ENCODE measurements at places on chromosomes 12 and 14.

DNA sequence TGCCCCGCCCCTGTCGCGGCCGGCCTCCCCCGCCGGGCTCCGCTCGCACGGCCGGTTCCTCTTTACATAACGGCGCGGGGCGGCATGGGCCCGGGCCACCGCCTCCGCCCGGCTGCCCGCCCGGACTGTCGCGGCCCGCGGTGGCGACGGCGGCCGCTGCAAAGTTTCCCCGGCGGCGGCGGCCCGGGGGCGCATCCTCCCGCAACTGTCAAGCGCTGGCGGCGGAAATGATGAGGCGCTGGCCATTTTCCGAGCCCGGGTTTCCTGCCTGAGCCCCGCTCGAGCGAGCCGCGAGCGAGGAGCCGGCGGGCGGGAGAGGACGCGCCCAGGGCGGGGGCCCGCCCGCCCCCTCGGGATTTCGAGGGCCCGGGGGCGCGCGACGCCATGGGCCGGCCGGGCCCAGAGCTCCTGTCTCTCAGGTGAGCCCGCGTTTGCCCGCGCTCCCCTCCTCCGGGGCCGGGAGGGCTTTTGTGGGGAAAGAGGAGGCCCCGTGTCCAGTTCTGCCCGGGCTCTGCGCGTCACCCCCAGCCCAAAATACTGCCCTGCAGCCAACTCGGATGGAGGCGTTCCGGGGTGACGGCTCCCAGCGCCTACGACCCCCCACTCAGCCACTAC lies at the start of gene SH2B3:
Gene SH2B3 (plus strand): TSS at position 65 of the 615 bp plus-strand sequence. CDS start 12,223 bp downstream, outside the sequence.
- DNase-seq, result no peak

GRCh38 chr12:63420206-63420644 lies 248.1 kb downstream of the DPY19L2 start:
- DNase-seq, result no peak

DNA sequence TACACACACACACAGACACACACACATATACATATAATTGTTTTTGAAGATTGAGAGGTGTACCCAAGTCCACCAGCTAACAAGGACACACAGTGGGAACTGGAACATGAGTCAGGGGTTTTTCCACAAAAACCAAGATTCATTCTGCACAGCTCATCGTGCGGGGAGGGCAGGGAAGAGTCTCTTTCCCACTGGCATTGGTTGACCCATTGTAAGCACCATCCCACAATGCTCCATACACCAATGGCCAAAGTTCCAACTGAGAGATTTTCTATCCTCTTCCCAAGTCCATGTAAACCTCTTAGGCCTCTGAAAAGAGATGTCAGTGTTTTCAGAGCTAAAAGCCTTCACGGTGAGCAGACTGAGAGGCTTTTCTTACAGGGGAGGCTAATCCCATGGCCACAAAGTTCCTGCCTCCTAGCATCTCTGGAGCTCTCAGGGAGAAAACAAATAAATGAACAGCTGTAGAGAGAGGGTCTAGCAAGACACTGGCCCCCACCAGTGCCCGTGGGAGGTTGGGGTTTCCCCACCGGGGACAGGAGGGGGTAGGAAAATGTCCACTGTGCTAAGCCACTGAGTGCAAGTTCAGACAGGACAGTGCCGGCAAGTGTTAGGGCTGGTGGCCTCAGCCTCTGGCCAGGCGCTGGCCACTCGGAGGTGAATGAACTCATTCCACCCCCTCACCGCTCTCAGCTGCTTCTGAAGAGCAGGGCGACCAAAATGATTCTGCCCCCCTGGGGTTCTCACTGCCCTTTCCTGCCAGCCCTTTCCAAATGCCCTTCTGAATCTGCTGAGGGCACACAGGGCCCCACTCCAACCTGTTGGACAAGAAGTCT lies 21.5 kb upstream of the TC2N start:
- no peak for DNase-seq

- no peak for DNase-seq
Observed at GRCh38 chr14:67172056-67172455, 17.2 kb upstream of the GARIN2 start.

DNA sequence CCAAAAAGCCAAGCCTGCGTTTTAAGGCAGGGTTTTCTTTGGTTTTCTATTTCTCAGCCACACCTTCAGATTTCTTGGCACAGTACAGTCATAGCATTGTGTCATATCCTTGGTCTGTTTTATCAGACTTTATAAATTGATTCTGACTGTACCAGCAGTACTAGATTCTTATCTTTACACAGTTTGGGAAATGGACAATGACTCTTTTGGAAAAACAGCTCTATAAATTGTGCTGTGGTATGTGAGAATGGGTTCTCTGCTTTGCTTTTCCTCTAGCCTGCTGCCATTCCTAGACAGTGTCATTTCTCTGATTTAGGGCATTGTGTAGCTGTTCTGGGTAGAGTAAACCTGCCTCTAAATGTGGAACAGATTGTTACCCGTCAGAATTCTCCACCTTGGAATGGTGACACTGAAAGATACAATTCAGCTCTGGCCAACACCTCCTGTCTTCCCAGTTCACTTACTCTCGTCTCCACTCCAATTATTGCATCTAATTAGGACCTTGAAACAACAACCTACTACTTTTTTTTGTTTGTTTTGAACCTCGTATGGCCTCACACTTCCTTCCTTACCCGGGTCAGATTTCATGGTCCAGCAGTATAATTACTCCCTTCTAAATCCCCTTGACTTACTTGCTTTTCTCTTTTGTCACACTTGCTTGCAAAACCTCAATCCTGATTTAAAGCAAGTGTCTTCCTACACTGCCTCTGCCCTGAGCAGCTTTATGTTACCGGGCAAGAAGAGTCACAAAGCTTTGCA lies 226.3 kb downstream of the ERC1 start:
- DNase-seq, result no peak

DNA sequence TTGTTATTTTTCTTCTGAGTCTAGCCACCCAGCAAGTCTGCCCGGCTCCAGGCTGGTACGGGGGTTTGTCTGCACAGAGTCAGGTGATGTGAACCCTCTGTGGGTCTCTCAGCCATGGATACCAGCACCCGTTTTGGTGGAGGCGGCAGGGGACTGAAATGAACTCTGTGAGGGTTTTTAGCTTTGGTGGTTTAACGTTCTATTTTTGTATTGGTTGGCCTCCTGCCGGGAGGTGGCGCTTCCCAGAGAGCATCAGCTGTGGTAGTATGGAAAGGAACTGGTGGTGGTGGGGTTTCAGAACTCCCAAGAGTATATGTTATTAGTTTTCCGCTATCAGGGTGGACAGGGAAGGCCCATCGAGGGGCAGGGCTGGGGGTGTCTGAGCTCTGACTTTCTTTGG lies 5.3 kb upstream of the SERPINA4 start:
- no peak for DNase-seq

- DNase-seq, result no peak
Observed at GRCh38 chr12:76643438-76643837, 83.9 kb upstream of the OSBPL8 start.

DNA sequence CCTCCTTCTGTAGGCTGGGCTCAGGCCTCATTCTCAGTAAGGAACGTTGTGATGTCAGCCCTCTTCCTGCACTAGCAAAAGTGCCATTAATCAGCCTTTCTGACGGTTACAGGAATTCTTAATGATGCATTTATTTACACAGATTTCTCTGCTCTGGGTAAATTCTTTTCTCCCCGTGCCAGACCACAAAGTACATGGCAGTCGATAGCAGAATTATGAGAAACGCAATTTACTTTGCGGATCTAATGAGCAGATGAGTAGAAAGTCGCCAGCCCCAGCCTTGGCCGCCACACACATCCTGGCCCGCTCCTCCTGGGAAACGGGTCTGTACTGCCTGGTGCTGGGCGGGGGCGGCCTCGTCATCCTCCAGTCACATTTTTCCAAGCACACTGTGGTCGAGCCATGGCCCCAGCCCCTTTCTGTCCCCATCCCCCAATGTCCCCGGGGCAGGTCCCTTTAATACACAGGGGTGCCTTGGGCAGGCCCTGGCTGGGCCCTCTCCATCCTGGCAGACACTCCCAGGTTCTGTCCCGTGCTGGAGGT lies 25.9 kb downstream of the NOC4L start:
- DNase-seq, result no peak

- DNase-seq, result no peak
Observed at GRCh38 chr14:88554457-88555286, at the start of gene PTPN21. TSS of gene PTPN21 (minus strand) at chr14:88555007. CDS start at chr14:88550417, 4,590 bp downstream.

- DNase-seq, result no peak
Observed at GRCh38 chr12:9039397-9039977, 50.1 kb downstream of the KLRG1 start.

GRCh38 chr12:126685636-126686035 lies 1581.3 kb upstream of the TMEM132C start:
- DNase-seq, result no peak

GRCh38 chr12:130557886-130558765 lies 158.0 kb downstream of the RIMBP2 start:
- DNase-seq, result no peak

DNA sequence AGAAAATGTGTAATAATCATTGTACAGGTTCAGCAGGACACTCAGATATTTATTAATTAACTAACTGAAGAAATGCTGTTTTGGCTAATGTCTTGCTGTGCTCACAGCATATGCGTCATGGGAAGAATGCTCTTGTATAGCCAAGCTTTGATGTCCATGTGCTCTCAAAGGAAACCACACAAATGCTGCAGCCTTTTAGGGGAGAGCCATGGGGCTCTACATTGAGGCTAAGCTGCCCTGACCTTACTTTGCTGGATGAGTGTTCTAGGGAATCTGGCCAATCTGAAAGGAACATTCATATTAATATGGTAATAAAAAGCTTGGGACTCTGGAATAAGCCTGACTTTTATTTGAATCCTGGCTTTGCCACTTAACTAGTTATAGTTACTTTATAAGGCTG lies 9.5 kb upstream of the CRADD start:
- DNase-seq, result no peak

GRCh38 chr14:58730792-58731464 lies 93.2 kb downstream of the DACT1 start:
- DNase-seq, result no peak

DNA sequence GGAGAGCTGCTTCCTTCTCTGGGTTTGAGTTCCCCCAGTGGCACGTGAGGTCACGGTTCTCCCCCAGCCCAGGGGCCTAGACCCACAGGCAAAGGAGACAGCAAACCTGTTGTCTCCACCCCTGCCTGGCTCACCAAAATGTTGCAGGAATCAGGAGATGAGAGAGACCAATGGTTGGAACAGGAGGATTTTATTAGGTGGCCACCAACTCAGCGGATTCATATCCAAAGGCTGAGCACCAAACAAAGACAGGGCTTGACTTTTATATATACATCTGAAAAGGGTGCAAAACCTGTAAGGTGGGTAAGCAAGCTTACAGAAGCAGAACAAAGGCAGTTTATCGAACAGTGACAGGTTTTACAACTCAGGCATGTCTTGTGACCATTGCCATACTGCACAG lies 9.2 kb upstream of the ADAM21 start:
- DNase-seq, result no peak

GRCh38 chr12:6768990-6769389 lies 2.8 kb downstream of the PTMS start:
- DNase-seq, result no peak

GRCh38 chr14:58942516-58942915 lies 246.0 kb upstream of the DAAM1 start:
- DNase-seq, result no peak

GRCh38 chr12:11650286-11651281 lies 1.1 kb downstream of the ETV6 start:
- no peak for DNase-seq

DNA sequence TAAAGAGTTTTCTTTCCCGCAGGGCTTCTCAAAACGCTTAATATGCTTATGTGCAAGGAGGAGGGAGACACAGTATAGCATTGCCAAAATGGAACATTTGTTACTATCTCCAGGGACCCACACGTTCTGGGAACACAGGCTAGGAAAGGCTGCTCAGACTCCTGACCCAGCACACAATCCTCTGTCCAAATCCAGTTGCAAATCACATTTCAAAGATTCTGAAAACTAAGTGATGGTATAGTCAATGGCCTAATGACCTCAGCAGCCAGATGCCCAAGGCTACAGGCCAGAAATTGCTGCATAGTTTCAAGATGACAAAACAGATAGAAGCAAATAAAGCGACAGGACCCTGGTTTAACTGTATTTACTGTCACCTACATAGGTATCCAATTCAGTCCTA lies 97.0 kb upstream of the GRIP1 start:
- no peak for DNase-seq

- DNase-seq, result no peak
Observed at GRCh38 chr14:50110323-50111037, 5.9 kb downstream of the VCPKMT start.

GRCh38 chr12:42281844-42282243 lies 43.8 kb upstream of the YAF2 start:
- DNase-seq, result no peak

- DNase-seq, result no peak
Observed at GRCh38 chr12:9365296-9365695, 157.1 kb upstream of the PZP start.

DNA sequence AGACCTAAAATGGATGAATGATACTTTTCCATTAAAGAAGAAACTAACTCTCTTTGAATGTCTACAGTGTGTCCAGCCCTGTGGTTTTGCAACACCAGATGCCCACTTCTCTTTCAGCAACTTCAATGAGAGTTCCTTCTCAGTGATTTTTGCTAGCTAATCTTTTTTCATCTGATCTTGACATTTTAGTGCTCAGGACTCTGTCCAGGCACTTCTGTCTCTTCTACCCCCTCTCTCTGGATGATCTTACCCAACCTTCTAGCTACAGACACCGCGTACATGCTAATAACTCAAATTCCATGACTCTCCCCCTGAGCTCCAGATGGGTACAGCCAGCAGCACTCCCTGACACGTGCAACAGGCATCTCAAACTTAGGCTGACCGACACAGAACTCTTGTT lies 161.1 kb upstream of the FOXN3 start:
- DNase-seq, result no peak

GRCh38 chr12:51938726-51939125 lies 12.8 kb upstream of the ACVR1B start:
- DNase-seq, result no peak

GRCh38 chr14:85122690-85123089 lies 407.3 kb upstream of the FLRT2 start:
- no peak for DNase-seq

DNA sequence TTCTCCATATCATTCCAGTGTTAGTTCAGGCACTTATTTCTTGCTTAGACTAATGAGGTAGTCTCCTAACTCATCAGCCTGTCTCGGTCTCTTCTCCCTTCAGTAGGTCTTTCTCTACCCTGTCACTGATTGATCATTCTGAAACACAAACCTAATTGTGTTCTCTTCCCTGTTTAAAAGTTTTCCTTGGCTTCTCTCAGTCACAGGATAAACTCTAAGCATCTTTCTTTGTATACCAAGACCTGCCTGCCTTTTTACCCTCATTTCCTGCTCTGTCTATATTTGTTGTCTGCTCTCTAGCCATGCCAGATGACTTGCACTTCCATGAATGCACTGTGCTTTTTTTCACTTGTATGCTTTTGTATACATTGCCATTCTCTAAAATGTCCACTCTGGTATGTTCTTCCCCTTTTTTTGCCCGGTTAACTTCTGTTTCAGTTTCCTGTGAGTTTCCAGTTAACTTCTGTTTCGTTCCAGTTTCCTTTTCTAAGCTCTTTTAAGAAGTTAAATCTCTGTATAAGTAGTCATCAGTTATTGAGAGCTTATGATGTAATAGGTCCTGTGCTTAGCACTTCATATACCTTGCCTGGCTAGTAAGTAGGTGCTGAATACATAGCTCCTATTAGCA lies 12.8 kb downstream of the DIP2B start:
- no peak for DNase-seq
